Effector memory CD8-positive, alpha-beta T cell (primary cell): ENCODE measurements at places on chromosomes 7 and 10.

DNA sequence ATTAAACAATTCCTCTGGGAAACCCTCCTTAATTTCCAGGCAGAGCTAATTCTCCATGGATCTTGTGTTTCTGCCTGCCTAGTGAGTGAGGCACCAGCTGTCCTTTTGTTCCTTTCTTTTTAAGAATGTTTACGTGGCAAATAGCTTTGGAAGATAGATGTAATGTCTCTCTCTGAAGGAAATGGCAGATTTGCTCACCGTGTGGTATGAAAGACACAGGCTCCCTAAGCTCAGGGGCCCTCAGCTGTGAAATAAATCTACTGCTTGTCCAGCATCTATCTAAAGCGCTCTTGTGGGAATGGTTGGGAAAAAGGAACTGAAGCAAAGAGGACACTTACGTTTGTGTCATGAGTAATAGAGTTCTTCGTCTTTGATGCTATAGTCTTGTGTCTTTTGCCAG is 64.6 kb downstream of the FAS start:
- no peak for DNase-seq

GRCh38 chr7:75704928-75705327 is 33.8 kb downstream of the HIP1 start:
- no peak for DNase-seq

DNA sequence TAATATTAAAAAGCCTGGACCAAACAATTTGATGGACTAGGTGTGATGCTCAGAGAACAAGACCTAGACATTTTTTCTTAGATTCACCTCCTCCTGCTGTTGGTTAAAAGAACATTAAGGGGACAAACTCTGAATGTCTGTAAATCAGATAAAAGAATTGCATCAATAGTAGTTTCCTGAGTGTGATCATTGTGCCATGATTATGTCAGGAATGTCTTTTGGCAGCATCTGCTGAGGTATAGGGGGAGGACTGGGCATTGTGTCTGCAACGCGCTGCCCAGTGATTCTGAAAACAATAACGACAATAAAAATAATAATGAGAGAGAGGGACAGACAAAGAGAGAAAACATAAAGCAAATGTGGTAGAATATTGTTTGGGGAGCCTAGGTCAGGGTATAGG is 6.9 kb downstream of the C7orf57 start:
- no peak for DNase-seq

DNA sequence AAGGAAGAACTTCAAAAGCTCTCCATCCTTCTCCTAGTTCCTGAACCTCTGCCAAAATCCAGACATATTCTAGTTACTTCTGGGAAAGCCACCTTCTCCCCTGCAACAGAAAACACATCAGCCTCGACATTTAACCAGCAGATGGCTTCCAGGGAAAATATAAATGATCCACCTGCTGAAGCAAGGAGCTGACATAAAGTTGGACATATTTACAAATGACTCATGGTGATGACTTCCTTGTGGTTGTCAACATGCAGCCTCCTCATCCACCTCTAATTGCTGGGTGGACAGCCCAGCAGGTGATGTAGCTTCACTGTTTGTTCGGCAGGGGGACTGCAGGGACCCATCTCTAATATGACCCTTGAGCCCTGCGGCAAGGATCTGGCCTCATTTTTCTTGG is 266.0 kb downstream of the C7orf25 start:
- no peak for DNase-seq

GRCh38 chr10:112352044-112352443 is 21.9 kb upstream of the ACSL5 start:
- DNase-seq, result no peak

- DNase-seq, result no peak
Measured at GRCh38 chr7:75653651-75654050, 85.1 kb downstream of the HIP1 start.
